Endodermal cell (in vitro differentiated cells): ENCODE measurements at places on chromosomes 4 and X. TPM values are rescaled to one million over a fixed set of nuclear protein-coding genes. Genes with fewer than 3 reads are reported as not detected.

- no peak for DNase-seq
Observed at GRCh38 chr4:173520921-173521466, 9.0 kb downstream of the HAND2 start.

- no peak for DNase-seq
Observed at GRCh38 chr4:118082182-118082581, 47.9 kb downstream of the NDST3 start.

- DNase-seq: no peak
Observed at GRCh38 chrX:119147486-119147885, 19.9 kb upstream of the KIAA1210 start.

DNA sequence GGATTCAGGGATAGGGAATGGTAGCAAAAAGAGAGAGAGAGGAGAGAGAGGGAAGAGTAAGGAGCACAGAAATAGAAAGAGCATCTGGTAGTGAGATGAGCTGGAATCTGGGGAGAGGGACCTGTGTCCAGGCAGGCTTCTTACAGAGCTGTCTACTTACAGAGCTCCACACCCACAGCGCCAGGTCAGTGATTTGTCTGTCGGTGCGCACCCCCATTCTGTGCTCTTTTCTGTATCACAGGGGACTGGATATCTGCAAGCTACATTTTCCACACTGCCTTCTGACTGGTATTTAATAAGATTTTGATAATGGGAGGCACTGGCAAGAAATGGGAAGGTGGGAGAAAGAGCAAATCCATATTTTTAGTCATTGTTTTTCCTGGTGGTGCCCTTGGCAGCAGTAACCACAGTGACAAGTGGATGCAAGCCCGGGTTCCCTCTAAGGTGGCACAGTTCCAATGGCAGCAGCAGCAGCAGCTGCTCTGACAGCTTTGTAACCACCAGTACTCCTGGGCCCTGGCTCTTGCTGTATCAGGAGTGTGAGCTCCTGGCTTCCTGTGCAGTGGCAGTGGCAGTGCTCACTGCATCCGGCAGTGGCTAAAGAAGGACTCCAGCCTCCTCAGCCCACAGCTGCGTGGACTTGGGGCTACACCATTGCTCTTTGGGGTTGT, 300.5 kb downstream of the TRIML1 start:
- DNase-seq: peak; percentile 46

GRCh38 chr4:1299301-1299860, 9.7 kb downstream of the MAEA start:
- no peak for DNase-seq

- DNase-seq: no peak
Observed at GRCh38 chrX:45447331-45447730, 246.7 kb upstream of the DIPK2B start.

- DNase-seq: no peak
Observed at GRCh38 chr4:123849495-123849894, 452.9 kb downstream of the SPRY1 start.

DNA sequence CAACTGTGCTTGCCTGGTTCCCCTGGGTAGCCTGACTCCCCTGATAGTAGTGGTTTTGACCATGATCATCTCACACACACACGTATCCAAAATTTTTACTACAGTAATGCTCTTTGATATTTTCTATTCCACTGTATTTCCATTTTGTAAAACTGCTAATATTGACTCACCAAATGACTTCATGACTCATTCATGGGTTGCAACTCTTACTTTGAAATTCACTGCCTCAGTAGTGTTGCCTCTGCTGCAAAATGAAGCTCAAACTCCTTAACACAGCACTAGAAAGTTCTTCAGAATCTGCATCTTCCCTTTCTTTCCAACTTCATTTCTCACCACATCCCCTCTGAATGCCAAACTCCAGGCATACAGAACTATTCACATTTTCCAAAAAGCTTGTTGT, 20.3 kb downstream of the QRFPR start:
- no peak for DNase-seq

GRCh38 chr4:165628572-165628971, 244.5 kb upstream of the TLL1 start:
- DNase-seq: no peak

DNA sequence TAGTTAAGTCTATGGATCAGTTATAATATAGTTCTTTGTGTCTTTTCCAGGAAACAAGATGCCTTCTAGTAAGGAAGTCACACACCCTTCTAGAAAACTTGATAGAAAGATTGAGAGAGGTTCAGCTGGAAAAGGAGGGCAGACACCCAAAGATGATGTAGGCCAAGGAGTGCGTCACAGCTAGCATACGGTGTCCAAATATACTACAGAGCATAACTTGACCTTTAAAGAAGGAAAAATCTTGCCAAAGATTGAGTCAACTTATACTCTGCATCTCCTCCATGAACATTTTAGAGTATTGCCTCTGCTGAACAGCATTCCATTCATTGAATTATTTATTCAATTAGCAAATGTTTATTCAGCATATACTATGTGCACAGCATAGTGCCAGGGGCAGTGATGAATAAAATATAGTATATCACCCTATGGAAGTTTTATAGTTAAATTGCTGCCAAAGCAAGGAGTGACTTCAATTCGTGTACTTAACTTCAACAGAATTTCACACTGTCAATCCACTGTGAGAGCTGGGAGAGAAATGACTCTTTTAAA, 51.9 kb upstream of the SLC6A14 start:
- no peak for DNase-seq

DNA sequence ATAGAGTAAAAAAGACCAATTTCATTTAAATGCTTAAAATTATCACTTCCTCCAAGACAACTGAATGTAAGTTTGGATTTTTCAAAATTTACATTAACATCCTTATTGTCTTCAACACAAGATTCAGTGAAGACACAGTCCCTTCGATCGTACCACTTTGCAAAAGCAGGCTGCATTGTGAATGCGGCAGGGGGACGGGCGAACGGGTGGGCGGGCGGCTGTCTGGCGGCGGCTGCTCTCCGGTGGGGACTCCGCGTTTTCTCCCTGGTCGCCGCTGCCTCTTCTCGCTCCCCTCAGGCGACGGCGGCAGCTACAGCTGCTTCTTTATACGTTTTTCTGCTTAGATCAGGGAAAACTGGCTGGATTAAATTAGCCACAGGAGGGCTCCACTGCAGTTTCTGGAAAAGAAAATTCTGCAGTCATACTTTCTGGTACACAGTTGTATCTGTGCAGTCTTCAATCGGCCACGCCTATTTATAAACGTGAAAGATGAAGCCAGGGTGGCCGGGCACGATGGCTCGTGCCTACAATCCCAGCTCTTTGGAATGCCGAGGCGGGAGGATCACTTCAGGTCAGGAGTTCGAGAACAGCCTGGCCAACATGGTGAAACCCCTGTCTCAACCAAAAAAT, 33.9 kb upstream of the HPF1 start:
- peak; percentile 84 for DNase-seq

- no peak for DNase-seq
Observed at GRCh38 chr4:137559801-137560200, 27.5 kb upstream of the PCDH18 start.

DNA sequence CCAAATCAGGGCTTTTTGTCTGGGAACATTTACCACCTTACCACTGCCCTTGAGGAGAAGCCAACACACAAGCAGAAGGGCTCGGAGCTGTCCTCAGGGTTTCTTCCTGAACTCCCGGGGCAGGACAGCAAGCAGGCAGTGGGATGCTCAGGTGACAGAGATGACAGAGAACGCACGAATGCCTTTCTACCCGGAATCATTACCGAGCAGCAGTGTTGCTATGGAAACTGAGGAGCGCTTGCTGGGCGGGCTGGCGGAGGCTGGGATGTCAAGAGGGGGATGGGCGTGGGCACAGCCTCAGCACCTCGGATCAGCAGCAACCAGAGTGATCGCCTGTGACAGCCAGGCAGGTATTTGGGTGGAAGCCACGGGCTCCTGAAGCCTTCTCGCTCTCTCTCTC, 17.8 kb downstream of the SSR4 start:
- no peak for DNase-seq

DNA sequence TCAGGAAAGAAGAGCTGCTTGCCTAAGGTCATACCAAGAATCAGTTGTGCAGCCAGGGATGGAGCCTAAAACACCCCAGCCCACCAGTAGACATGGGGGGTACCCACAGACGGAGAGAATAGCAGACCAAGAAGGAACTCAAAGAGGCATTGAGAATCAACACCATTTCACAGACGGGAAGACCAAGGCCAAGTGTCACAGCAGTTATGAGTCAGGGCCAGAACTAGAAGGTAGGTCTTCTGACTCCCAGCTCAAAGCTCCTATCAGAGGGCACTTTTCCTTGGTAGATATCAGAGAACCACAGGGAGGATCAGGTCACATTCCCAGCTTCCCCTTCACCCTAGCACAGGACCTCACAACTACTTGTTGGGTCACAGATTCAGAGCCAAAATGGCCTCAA, 14.5 kb downstream of the OTUD5 start:
- DNase-seq: no peak

DNA sequence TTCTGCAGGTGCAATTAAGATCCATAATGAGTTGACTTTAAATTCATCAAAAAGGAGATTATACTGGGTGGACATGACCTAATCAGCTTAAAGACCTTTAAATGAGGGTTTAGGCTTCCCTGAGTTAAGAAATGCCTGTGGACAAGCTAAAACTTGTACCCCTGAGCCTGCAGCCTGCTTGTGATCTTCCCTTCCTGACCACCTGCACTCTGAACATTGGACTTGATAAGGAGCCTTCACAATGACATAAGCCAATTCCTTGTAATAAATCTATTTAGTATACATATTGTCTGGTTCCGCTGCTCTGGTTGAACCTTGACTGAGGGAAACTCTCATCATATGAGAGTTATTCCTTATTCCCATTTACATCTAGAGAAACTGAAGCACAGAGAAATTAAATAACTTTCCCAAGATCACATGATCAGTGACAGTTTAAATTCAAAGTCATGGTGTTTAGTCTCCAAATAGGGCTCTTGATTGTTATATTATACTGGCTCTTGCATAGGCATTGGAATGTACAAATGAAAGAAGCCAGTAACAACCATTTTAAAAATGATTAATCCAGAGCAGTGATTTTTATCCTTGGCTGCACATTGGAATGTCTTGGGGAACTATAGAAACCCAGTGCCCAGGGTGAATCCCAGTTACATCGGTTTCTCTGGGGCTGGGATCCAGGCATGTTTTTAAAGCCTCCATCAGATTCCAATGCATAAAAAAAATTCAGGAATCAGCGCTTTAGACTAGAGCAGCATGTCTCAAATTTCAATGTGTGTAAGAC, 136.1 kb downstream of the MSL3 start:
- no peak for DNase-seq

DNA sequence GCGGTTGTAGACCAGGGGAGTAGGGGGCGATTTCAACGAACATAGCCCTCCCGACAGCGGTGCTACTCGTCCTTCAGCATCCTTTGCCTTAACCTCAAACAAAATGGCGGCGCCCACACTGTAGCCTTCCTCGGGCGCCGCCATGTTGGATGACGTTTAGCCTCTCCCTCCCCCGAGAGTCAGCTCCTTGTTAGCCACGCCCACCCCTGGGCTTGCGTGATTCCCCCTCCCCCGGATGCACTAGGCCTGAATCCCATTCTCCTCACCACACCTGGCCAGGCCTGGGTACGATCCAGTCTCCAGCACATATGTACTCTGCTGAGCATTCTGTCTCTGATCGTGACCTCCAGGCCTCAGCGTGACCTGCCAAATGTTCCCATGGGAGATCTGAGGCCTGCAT, 49.0 kb upstream of the ZNF157 start:
- peak; percentile 94 for DNase-seq

GRCh38 chr4:15868111-15868510, 70.4 kb downstream of the FGFBP1 start:
- DNase-seq: no peak

DNA sequence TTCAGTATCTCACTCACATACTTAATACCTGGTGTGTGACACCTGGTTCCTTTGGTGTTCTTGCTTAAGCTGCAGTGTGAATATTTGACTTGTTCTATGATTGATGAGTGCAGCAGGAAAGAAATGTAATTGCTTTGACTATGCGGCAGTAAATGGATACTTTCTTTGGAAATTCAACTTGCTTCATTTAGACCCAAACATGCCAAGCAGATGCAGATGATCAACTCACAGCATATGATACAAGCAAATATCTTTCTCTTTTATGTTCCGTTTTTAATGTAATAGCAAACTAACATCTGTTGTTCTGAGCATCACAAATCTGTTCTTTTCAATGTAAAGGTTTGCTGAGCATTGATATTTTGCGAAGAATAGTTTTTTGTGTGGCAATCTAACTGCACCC, 549.5 kb downstream of the C4orf33 start:
- DNase-seq: no peak

GRCh38 chr4:108263057-108263456, 94.3 kb upstream of the LEF1 start:
- no peak for DNase-seq

The DGAT2L6 gene
- not detected in 3 replicates for total RNA-seq

The KLHL13 gene
- 3.7 and 3.9 TPM in 2 replicates for total RNA-seq

The HAND2 gene
- 0.16 TPM in 1 of 3 replicates, not detected in the others for total RNA-seq

The WDR1 gene
- 197 to 232 TPM (median 222 TPM) in 3 replicates for total RNA-seq

The CENPVL2 gene
- 0.63 and 0.64 TPM in 2 replicates for total RNA-seq

The SAGE1 gene
- not detected in 2 replicates for total RNA-seq

The P2RY10 gene
- 0.33 to 0.78 TPM in 2 of 3 replicates, not detected in the other for total RNA-seq

The SHROOM4 gene
- total RNA-seq: 14.8 and 17.7 TPM in 2 replicates

The RTL3 gene
- not detected in 3 replicates for total RNA-seq

The GRIA3 gene
- total RNA-seq: 5.7 and 6.6 TPM in 2 replicates
